ENCODE measurements at places on chromosomes 4 and X.

DNA sequence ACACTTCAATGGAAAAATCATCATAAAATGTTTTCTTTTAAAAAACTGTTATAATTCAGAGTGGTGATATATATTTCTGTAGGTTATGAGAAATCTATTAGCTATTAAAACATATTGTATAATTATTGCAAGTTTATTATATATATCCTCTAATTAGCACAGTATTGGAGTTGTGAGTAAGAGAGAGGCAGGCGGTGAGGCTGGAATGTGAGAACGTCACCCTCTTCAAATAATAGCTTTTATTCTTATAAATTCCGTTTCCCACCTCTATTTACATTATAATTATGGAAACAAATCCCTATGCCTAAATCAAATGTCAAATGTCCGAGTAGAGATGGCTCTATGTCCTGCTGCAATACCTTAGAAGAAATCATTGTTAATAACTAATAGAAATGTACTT, 292.9 kb downstream of the ADGRL3 start:
- no peak for DNase-seq

GRCh38 chr4:108731006-108731405, 31.8 kb downstream of the ETNPPL start:
- no peak for DNase-seq

DNA sequence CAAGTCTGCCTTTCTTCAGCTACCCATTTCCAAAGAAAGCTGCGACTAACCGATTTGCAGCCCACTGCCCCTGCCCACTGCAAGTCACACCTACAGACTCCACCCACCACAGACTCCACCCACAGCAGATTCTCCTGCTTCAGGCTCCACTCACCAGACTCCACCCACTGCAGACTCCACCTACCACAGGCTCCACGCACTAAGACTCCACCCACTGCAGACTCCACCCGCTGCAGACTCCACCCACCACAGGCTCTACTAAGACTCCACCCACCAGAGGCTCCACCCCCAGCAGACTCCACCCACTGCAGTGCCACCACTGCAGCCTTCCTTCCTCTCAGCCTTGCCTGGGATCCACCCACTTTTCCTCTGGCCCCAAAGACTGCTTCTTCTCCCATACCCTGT, 41.3 kb downstream of the ABLIM2 start:
- peak; percentile 27 for DNase-seq

- no peak for DNase-seq
These were observed 170.8 kb upstream of the RASGEF1B start for GRCh38 chr4:81642543-81642942.

- DNase-seq = no peak
These were observed 1624.0 kb upstream of the IGFBP7 start for GRCh38 chr4:58734030-58734674.

DNA sequence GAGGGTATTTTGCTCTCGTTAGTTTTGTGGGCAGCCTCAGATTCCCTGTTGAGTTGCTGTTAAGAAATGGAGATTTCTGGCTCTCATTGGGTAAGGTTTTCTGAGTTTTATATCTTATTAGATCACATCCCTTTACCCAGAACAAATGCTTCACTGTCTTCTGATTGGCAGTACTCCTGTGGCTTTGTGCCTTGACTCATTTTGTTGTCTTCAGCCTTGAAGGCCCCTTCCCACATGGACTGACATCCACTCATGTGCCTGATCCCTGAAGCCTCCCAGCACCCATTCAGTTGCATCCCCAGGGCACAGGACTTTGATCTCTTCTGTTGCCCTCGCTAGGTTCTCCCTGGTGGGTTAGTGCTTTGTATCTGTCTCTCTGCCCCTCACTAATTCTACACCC, 10.4 kb downstream of the MED28 start:
- DNase-seq = no peak

DNA sequence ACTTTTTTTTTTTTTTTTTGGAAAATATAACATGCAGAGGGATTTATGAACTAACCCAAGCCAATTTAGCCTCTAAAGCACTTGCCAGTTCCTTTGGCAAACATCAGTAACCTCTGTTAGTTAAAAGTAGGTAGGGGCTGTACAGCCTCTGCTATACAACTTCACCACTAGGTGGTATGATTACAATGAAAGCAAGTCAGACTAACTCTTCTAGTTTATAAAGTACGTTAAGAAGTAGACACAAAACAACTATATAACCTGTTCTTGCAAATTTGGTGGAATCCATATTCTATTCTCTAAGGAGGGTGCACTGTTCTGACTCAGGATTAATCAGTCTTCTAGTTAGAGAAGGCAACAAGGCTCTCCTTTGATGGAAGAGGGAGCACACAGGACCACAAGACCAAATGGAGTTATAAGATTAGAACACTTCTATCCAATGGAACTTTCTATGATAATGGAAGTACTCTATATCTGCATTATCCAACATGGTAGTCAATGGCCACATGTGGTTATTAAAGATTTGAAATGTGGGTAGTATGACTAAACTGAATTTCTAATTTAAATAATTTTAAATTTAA, 12.8 kb downstream of the AIMP1 start:
- no peak for DNase-seq

DNA sequence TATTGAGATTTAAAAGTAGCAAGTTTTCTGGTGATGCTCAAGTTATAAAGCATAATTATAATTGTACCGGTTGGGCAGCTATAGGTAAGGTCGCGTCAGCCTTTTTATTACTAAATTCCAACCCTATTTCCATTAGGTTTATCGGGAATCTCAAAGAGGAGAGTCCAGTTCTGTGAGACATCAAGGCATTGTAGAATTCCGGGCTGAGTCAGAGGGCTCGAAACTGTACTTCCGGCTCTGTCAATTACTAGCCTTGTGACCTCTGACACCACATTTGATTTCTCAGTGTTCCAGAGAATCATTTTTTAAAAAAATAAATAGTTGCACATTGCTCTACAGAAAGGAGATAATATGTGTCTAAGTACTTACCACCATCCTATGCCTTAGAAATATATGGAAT, 4.3 kb downstream of the IL1RAPL1 start:
- DNase-seq = no peak

GRCh38 chr4:76772498-76773106, 125.3 kb downstream of the SOWAHB start:
- DNase-seq = no peak

DNA sequence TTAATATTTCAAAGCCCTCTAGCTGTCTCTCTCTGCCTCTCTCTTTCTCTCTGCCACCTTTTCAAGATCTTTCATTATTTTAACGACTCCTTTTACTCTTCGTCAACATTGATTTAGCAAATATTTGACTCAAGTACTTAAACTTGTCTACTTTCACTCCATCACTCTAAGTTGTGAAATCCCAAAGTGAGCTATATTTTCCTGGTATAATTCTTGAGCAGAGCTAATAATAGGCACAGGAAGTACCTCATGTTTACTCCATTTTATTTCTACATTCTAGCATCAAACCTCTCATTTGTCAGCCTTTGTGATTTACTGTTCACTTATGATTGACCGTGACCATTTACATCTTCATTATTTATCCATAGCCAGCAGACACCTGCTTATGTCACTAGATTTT, 482.5 kb downstream of the RPA4 start:
- no peak for DNase-seq

DNA sequence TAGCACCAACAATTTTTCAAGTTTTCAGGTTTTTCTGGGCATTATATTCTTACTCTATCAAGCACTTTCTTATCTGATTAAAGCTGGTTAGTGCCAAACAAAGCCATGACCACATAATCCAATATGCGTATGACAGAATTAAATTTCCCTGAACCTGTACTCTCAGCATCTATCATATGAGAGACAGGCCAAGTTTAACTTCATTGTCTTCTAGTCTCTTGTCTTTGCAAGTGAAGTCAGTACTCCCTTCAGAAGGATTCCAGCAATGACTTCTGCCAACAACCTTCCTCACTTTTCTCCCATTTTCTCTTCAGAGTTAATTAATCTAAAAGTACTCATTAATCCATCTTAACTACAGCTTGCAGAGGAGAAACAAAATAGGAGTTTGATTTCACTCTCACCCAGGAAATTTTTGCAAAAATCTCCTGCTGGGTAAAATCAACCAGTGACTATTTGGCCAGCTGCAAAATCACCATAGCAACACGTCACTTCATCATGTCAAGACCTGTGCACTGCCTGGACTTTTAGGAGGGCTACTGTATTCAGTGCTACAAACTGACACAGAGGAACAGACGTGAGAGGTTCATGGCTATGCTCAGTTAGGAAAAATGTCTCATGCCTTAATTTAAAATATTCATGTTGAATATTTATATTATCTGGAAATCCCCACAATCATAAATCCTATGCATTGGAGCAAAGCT, 208.4 kb downstream of the ANTXR2 start:
- no peak for DNase-seq

DNA sequence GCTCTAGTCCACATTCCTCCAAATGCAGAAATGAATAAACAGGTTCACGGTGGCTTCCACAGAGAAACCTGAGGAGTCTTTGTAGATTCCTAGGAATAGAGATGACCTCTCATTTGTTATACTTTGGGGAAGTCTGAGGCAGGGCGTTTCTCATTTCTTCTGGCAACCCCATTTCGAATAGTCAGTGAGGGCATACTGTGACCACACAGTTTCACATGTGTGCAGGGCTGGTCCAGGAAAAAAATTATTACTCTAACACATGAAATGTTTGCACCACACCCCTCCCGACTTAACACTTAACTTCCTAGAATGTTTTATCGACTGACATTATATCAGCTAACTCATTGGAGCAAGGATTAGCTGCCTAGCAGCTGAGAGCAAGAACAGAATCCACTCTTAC, 12.0 kb downstream of the FRMD7 start:
- no peak for DNase-seq

GRCh38 chr4:148810461-148810860, 368.2 kb upstream of the NR3C2 start:
- no peak for DNase-seq

- no peak for DNase-seq
These were observed 826.2 kb upstream of the TENM3 start for GRCh38 chr4:181416966-181417365.

DNA sequence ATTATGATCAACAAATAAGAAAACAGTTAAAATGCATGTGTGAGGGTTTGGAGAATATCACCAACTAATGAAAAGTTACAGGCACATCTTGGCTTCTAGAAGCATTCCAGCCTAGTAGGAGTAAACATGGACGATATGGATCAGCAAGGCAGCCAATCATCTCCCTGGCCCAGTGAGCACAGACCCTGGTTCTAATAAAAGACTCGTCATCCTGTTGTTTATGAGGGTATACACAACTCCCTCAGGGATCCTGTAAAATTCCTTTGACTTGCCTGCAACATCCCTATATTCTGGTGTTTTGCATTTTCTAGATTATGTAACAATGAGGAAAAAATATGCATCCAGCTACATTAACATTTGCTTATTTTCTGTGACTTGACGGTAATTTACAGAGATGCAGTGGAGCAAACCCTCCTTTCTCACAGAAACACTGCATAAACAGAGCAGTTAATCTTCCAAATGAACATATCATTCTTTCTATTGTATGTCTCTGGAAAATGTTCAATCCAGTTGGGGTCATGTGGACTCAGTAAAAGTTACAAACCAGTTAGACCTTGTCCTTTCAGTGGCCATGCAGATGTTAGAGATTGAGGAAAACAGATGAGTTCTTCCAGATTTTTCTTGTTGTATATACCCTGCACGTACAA, 88.9 kb upstream of the NDP start:
- no peak for DNase-seq

GRCh38 chr4:76458825-76459224, 23.8 kb downstream of the SHROOM3 start:
- no peak for DNase-seq

- DNase-seq = no peak
These were observed 33.1 kb upstream of the ARHGEF9 start for GRCh38 chrX:63818156-63818555.

Data from CD4-positive, alpha-beta T cell treated with Interleukin-1 beta for 1 hour (primary cell).